ENCODE measurements at places on chromosomes 3 and 15.

DNA sequence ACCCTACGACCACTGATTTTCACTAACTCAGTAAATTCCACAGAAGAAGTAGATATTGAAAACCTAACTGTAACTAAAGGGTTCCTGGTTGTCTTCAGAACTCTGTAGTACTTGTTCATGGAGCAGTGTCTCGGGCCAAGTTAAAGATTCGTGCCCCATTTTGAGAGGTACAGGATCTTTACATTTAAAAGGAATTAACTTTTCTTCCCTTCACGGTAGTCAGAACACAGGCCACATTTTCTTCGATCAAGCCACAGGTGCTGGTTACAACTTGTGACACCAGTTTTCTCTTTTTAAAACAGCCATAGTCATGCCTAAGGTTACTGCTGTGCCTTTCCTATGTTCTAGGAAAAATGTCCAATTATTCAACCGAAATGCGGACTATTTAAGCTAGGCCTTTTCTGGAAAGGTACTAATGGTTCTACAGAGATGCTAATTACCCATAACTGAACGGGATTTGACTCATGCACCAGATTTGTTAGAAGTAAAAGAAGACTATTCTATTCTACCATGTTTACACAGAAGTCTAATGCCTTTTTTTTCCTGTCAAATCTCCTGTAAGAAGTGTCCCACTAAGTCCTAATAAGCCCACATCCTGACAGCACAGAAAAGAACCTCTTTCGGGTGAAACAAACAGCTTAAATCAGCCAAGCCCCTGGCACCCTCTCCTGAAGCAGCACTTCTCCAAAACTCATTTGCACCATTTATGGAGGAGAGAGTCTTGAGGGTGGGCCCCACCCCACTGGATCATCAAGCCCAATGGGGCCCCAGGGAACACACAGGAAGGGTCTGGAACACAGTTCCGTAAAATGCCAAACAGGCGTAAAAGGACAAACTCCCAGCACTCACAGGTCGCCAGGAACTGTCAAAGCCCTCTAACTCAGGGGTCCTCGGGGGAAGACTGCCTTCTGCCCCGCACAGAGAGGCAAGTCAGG lies 1.9 kb downstream of the LRIG1 start:
- no peak for DNase-seq

DNA sequence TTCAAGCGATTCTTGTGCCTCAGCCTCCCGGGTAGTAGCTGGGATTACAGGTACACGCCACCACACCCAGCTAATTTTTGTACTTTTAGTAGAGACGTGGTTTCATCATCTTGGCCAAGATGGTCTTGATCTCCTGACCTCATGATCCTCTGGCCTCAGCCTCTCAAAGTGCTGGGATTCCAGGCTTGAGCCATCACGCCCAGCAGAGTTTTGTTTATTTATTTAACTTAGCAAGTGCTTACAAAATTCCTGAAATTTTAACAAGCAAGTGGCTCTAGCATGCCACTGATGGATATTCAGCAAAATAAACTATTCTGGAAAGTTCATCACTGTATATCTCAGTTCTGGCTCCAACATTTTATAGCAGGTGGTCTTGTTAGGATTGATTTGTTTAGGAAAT lies 585.9 kb downstream of the OTOL1 start:
- DNase-seq, result no peak

- DNase-seq, result no peak
Observed at GRCh38 chr15:20644896-20645295, 103.3 kb upstream of the GOLGA6L6 start.

DNA sequence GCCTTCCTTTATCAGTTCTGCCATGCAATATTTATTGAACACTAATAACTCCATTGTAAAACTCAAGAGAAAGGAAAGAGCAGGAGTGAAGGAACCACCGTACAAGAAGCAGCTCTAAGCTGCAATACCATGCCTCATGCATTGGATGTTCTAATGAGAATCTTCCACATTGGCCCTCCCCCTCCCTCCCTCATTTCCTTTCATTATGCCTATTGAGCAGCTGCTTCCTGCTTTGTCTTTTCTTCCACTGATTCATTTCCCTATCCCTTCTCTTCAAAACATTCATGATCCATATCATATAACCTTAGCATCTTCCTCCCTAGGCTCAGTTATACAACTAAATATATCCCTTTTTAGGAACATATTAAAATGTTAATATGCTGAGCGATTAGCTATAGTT lies 698.7 kb upstream of the GOLIM4 start:
- no peak for DNase-seq

DNA sequence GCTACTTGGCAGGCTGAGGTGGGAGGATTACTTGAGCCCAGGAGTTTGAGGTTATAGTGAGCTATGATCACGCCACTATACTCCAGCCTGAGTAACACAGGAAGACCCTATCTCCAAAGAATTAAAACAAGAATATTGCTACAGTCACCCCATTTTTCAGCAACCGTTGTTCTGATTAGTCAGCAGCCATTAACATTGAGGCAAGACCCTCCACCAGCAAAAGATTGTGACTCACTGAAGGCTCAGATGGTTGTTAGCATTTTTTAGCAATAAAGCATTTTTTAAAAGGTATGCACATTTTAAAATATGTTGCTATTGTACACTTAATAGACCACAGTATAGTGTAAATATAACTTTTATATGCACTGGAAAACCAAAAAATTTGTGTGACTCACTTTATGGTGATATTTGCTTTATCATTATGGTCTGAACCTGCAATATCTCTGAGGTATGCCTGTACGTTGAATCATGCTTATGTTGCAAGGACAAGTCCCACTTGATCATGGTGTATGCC lies 492.6 kb downstream of the SQOR start:
- DNase-seq, result no peak

DNA sequence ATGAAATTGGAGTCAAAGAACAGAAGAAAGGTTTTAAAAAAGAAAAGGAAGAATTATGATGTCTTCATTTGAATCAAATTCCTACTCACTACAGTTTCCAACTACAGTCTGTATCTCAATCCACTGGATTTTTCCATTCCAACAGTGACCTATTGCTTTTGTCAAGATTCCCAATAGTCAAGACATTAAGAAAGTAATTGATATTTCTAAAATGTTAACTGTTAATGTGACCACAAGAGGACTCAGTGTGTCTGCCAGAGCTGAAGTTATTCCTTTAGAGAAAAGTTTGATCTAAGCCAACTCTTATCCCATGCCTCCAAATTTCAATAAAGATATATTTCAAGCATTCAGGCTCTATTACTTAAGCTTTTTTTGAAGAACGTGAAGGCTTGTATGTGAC lies 163.2 kb downstream of the CACNA1D start:
- no peak for DNase-seq

DNA sequence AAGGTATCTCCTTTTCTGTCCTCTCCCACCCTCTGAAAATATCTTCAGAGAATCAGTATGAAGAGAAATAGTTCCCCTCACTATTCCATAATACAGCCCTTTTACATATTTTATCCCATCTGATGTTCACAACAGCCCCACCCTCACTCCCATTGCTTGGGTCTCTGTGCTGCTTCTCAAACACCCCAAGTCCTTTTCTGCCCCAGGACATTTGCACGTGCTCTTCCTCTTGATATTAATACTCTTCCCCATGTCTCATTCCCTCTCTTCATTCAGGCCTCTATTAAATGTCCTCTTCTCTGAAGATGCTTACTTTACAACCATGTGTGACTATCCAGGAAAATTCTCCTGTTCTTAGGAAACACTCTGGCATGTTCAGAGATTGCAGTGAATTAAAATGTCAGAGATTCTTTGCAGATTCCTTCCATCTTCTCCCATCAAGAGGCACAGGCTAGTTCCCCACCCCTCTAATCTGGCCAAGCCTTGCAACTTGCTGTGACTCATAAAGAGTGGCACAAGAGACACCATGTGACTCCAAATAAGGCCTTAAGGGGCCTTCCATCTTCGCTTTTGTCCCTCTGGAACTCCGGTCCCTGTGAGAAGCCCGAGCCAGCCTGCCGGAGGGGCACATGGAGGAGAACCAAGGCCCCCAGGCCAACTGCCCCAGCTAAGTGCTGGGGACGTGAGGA lies 128.5 kb downstream of the CHSY1 start:
- no peak for DNase-seq

- DNase-seq, result no peak
Observed at GRCh38 chr15:77528290-77528967, 104.3 kb downstream of the LINGO1 start.

DNA sequence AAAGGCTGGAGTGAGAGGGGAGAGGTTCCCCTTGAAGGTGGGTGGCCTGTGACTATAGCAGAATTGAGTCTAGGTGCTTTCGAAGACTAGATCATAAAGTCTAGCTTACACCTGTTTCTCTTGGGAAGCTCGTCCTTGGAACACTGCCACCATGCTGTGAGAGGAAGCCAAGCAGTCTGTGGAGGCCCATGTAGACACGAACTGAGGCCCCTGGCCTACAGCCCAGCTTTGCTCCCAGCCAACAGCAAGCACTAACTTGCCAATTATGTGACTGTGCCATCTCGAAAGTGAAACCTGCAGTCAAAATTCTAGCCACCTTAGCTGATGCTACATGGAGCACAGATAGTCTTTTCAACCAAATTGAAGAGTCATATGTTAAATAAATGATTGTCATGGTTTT lies 190.5 kb upstream of the NECTIN3 start:
- DNase-seq, result no peak

- no peak for DNase-seq
Observed at GRCh38 chr3:158935846-158936245, 134.0 kb downstream of the MFSD1 start.

DNA sequence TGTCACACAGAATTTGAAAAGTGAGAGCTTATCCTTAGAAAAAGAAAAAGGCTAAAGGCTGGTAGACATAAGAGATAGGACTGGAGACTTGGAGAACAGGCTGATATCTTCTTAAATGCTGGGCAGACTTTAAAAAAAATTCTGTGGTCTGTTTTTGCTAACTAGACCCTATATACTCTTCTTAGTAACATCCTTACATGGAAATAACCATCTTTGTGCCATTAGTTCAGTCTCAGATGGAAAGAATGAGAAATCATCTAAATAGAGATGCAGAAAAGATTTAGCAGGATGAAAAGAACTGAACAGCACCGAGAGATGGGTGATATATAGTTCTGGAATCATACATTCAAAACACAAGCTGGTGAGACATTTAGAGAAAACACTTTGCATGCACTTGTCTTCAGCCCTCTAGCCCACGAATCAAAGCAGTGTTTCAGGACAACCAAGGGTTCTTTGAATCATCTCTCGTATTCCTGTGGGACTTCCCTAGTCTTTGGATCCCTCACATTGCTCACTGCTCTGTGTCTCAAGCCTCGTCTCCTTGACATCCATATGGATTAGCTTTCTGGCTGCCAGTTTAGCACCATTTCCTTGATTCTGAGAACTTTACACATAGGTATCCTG lies 93.0 kb upstream of the LYSMD4 start:
- DNase-seq, result no peak

GRCh38 chr3:65182085-65182484 lies 494.3 kb upstream of the ADAMTS9 start:
- no peak for DNase-seq

DNA sequence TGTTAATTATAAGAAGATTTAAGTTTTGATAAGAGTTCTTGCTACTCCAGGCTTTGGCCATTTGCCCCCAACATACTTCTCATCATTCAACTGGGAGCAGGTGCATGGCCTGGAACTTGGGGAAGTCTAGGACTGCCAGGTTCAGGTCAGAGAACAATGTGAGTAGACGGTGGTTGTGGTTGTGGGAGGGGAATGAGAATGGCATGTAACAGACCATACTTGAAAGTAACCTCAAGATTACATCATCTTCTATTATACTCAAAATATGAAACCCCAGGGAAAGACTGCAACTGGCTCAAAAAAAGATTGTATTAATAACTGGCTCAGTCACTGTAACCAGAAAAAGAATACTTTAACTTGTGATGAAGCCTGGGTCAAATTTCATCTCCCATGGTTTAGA lies 364.9 kb upstream of the DPPA4 start:
- DNase-seq, result peak; percentile 1

GRCh38 chr15:73321496-73322450 lies 47.0 kb downstream of the HCN4 start:
- DNase-seq, result no peak

GRCh38 chr3:46926871-46927717 lies 49.5 kb downstream of the CCDC12 start:
- DNase-seq, result no peak

GRCh38 chr3:172915911-172916514 lies 165.5 kb downstream of the ECT2 start:
- DNase-seq, result no peak

- DNase-seq, result no peak
Observed at GRCh38 chr3:69370901-69371301, 15.0 kb downstream of the FRMD4B start.

DNA sequence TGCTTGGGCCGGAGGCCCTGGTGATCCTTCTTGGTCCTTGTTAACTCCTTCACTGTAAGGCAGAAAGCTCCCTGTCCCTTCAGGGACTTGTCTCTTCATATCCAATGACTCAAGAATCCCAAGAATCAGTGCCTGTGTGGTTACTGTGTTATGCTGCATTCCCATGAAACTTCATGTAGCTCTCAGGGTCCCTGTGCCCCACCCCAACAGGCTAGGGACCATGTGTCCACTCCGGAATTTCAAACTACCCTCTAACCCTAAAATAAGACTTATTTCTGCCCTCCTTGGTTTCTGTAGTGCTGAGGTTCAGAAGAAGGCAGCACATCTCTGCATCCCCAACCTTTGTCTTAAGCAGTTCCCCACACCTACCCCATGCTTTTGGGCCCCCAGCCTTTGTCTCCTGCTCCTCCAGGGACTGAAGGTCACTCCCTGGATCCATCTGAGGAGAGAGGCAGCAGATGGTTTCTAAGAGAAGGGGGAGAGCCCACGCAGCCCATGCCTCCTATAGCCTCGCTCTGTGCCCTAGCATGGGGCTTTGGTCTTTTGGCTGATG lies 531 bp upstream of the MAP1A start:
- DNase-seq, result no peak

GRCh38 chr3:152314677-152315353 lies 46.1 kb downstream of the MBNL1 start:
- no peak for DNase-seq

- no peak for DNase-seq
Observed at GRCh38 chr3:13821126-13821525, 58.7 kb downstream of the WNT7A start.

- DNase-seq, result no peak
Observed at GRCh38 chr15:57785959-57786358, 79.4 kb downstream of the POLR2M start.

DNA sequence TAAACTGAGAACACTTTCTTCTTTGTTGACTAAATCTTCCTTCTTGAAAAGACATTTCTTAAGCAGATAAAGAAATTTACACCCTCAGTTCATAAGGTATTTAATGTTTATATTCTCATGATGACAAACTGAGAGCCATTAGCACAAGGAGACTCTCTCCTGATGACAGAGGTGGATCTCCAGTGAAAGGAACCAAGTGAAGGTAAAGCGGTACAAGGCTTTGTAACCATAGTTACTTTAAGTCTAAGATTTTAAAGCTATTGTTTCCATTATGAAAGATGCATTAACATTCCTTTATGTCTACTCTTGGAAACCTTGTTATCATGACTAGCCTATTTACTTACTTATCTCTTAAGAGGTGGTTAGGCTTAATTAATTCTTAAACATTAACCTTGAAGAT lies 737.1 kb downstream of the MECOM start:
- DNase-seq, result no peak

- no peak for DNase-seq
Observed at GRCh38 chr15:60830479-60830878, 351.5 kb upstream of the ICE2 start.

- no peak for DNase-seq
Observed at GRCh38 chr3:194138732-194139070, 2.8 kb downstream of the HES1 start.

Data from smooth muscle cell of the brain vasculature (primary cell).